SHP77 treated with DMSO at 0.1 percent for 48 hours (cell line): ENCODE measurements at places on chromosomes 1 and 21.

- DNase-seq: peak; percentile 98
These were observed at the start of gene TIMM17A for GRCh38 chr1:201955009-201955728. Gene TIMM17A (plus strand): TSS chr1:201955503. CDS start chr1:201955527, 24 bp downstream.

DNA sequence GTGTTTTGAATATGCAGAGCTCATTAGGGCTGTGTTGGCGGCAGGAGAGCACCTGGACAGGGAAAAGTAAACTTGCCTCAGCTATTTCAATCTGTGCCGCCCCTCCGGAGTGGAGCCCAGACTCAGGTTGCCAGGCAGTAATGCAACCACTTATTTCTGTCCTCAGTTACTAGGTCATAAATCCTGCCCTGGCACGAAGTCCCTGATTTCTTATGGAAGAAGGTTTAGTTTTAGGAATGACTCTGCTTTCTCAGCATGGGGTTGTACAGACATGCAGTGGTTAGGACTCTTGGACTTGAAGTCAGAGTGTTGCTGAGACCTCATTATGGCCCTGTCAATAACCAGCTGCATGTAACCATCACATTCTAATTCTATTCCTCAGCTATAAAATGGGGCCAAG, 98.3 kb upstream of the FGGY start:
- DNase-seq: no peak

GRCh38 chr1:206608108-206608698, 4.1 kb downstream of the EIF2D start:
- DNase-seq: peak; percentile 22

DNA sequence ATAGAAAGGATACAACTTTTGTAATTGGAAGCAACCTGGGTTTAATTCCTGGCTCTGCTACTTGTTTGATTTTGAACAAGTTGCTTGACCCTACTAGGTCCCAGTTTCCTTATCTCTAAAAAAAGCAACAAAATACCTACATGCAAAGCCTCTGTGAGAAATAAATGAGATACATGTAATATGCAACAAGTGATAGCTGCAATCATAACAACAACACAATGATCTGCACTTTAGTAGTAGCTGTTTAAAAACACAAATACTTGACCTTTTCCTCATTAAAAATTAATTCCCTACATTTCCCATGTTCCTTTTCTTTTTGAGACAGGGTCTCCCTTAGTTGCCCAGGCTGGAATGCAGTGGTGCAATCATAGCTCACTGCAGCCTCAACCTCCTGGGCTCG, 40.0 kb downstream of the FRRS1 start:
- no peak for DNase-seq

DNA sequence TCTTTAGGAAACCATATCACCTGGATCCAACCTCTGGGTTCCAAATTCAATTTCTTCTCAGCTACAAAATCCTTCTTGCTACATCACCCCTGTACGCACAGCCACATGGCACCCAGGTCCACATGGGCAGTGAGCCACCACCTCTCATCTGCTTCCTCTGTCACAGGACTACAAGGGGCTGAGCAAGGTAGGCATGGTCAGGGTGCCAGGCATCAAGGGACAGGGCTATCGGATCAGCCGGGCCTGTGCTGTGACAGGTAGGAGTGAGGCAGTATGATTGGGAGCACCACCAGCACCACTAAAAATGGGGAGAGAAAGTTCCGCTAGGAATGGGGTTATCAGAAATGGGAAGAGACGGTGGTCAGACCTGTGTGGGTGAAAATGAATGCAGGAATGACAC, 29.4 kb downstream of the S100A6 start:
- no peak for DNase-seq

- no peak for DNase-seq
These were observed 281.5 kb upstream of the VAMP3 start for GRCh38 chr1:7489586-7489985.

DNA sequence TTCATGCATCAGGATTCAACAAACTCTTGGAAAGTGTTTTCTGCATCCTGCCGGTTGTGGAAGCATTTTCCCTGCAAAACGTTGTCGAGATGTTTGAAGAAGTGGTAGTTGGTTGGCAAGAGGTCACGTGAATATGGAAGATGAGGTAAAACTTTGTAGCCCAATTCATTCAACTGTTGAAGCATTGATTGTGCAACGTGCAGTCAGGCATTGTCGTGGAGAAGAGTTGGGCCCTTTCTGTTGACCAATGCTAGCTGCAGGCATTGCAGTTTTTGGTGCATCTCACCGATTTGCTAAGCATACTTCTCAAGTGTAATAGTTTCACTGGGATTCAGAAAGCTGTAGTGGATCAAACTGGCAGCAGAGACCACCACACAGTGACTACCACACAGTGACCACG, 57.0 kb upstream of the PRDM2 start:
- DNase-seq: no peak

GRCh38 chr1:197224160-197224559, 43.9 kb upstream of the CRB1 start:
- no peak for DNase-seq

DNA sequence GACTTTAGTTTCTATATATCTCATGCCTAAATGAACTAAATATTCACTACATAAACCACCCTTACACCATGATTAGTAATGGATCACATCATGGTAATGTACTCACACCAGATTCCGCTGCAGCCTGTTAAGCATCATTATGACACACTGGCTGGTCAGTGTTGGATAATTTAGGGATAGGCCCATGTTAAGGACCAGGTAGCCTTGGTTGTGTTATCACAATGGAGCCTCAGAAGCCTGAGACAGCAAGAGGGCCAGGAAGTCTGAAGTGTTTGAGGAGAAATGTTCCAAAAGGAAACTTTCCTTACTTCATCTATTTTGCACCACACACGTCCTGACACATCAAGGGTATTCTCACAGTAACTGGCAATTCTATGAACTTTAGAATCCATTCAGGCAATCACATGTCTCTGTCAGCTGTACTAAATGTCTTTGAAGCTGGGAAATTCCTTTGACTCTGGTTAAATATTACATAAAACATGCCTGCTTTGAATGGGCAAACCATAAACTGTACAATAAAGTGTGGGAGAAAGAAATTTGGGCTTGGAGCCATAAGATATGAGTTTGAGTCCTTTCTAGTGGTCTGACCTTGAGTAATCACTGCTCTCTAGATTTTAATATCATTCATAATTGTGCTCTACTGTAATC, 105.3 kb upstream of the DPT start:
- DNase-seq: no peak

DNA sequence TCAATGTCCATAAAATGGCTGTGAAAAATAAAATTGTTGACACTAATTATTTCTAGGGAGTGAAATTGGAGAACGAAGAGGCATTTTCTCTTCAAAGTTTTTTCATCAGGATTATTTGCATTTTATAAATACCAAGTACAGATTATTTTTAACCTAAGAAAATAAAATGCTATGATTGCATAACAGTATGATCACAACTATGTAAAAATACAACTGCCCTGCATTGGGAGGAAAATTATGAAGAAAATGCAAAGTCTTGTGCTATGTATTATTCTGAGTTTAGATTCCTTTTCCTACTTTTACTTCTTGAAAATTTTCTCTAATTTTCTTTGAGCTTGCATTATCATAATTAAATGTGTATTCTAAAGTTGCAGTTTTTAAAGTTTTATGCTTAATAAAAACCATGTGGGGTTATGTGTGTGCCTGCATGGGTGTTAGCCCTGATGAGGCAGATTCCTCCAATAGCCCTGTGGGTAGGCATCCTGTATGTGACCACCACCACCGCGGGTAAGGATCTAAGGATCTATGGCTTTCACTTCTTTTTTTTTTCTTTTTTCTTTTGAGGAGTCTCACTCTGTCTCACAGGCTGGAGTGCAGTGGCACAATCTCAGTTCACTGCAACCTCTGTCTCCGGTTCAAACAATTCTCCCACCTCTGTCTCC, 24.7 kb downstream of the STX6 start:
- DNase-seq: no peak

GRCh38 chr1:228009828-228010775, 3.3 kb downstream of the WNT3A start:
- DNase-seq: no peak

DNA sequence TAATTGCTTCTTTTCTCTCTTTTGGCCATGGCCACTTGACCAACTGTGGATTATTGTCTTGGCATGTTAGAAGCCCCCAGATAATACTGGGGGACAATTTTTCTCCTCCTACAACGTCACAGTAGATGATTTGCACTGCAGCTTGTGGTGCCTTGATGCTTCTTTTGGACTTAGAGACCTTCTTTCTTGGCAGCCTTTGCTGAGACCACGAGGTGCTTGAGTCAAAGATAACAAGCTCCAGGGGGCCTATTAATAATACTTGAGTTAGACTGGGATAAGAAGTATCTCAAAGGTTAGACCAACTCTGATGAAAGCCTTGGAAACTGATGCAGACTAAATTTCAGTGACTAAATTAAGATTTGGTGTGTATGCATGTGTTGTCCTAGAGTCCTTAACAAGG, 3.2 kb downstream of the PPP1R12B start:
- no peak for DNase-seq

GRCh38 chr1:41296506-41296905, 54.4 kb upstream of the SCMH1 start:
- DNase-seq: no peak

DNA sequence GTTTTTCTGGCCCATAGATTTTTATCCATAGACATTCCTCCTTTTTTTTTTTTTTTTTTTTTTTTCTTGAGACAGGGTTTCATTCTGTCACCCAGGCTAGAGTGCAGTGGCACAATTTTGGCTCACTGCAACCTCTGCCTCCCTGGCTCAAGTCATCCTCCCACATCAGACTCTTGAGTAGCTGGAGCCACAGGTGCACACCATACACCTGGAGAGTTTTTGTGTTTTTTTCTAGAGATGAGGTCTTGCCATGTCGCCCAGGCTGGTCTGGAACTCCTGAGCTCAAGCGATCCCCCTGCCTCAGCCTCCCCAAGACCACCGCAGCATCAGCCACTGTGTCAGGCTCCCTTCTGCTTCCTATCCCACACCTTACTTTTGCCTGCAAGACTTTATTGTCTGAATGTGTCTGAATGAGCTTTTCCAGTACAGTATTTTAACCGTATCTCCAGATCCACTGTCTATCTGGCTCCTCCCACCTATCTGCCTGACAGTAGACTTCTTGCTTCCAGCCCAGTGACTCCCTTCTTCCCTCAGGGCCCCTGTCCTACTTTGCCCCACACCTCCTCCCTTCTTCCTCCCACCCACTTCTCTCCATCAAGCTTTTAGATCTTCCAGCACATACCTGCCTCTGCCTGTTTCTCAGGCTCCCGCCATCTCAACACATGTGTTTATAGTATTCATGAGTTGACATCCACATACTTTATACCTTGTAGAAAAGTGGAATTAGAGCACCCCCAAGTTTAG, 6.1 kb downstream of the C1orf21 start:
- no peak for DNase-seq

- DNase-seq: peak; percentile 19
These were observed 38.8 kb upstream of the RASAL2 start for GRCh38 chr1:178055093-178055492.

GRCh38 chr1:183674886-183675285, 21.8 kb upstream of the APOBEC4 start:
- DNase-seq: no peak

DNA sequence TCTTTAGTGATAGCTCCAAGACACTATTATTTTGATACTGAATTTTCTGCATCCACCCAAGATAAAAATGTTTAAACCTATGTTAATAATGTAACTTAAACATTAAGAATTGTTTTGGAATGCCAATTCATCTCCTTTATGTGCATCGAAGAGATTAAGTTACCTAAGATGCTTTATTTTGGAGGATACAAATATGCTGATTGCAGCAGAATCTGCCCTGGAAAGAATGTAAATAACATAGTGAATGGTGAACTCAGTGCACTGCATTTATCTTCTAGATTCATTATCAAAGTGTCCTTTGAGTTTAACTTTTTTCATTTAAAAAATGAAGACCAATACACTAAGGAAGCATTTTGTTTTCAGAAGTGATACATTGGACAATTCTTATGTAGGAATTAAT, 757.2 kb downstream of the MRPL39 start:
- no peak for DNase-seq

DNA sequence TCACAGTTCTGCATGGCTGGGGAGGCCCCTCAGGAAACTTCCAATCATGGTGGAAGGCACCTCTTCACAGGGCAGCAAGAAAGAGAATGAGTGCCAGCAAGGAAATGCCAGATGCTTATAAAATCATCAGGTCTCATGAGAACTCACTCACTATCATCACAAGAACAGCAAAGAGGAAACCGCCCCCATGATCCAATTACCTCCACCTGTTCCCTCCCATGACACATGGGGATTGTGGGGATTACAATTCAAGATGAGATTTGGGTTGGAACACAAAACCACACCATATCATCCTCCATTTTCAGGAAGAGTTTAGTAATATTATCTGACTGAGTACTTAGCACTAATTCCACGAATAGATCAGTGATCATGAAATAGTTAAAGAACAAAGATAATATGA, 244.2 kb downstream of the LMO4 start:
- no peak for DNase-seq

- DNase-seq: no peak
These were observed 198.4 kb downstream of the SLC45A1 start for GRCh38 chr1:8516278-8516777.

DNA sequence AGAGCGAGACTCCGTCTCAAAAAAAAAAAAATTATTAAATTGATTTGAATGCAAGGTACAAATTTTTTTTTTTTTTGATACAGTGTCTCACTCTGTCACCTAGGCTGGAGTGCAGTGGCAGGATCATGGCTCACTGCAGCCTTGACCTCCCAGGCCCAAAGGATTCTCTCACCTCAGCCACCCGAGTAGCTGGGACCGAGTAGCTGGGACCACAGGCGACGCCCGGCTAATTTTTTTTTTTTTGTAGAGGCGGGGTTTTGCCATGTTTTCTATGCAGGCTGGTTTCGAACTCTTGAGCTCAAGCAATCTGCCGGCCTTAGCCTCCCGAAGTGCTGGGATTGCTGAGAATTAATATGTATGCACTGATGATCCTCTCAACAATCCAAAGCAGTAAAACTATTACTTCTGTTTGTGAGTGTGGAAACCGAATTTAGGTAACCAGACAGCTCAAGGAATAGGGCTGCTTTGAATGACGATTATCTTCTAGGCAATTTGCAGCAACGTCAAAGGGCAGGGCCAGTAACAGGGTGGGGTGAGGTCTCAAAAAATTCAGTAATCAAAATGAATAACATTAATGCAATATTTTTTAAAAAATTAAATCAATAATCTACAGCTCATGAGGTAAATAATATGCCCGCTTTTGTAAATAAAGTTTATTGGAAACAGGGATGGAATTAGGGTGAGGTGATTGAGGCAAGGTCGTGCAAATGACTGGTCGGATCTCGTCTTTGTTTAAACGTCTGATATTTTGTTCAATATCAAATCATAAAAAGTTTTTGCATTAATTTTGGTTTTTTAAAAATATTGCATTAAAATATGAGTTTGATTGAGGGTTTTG, 1.2 kb downstream of the CLSPN start:
- no peak for DNase-seq

GRCh38 chr1:80640978-80641377, 1159.8 kb upstream of the ADGRL2 start:
- DNase-seq: no peak

- DNase-seq: no peak
These were observed 15.7 kb downstream of the FTCD start for GRCh38 chr21:46139686-46140085.
